ENCODE measurements at places on chromosomes 1 and 21. TPM values are rescaled to one million over a fixed set of nuclear protein-coding genes. Genes with fewer than 3 reads are reported as not detected.

SLAMF1 gene
- total RNA-seq, result not detected

GRCh38 chr1:226029093-226029496, 30.0 kb upstream of the SDE2 start:
- DNase-seq, result no peak

UMODL1 gene
- 0.08 TPM for total RNA-seq

SNIP1 gene
- 7.0 TPM for total RNA-seq

GRCh38 chr1:112927462-112927990, 28.5 kb downstream of the SLC16A1 start:
- DNase-seq, result no peak

OR2G6 gene
- not detected for total RNA-seq

GPR157 gene
- 48.4 TPM for total RNA-seq

DNA sequence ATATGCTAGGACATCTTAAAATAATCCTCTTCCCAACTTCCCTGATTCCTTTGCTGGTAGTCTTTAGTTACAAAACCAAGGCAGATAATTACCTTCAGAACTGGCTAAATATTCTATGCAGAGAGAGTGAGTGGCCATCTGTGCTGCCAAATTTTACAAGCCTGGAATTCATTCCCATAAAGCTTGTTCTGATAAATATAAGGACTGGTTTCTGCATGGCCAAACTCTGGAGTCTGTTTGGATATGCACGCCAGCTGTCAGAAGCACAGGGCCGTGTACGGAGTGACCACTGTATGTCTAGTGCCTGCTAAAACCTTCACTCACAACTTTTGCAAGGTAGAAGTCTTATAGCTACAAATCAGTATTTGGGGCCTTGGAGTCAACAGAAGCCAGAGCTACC, 66.5 kb upstream of the RAVER2 start:
- DNase-seq, result no peak

GRCh38 chr1:109277434-109278204, 5.3 kb downstream of the PSRC1 start:
- peak; percentile 78 for DNase-seq

TTC3 gene
- 44.3 TPM for total RNA-seq

- DNase-seq, result no peak
Measured at GRCh38 chr1:160129046-160129445, 13.5 kb downstream of the ATP1A2 start.

GRCh38 chr1:178871551-178872320, 859 bp upstream of the ANGPTL1 start:
- no peak for DNase-seq
